ENCODE measurements at places on chromosomes 5 and 9. TPM values are rescaled to one million over a fixed set of nuclear protein-coding genes. Genes with fewer than 3 reads are reported as not detected.

FLT4 gene
- total RNA-seq = 6.6 TPM

BTNL9 gene
- total RNA-seq = 5.3 TPM

STC2 gene
- 6.4 TPM for total RNA-seq

TMEM174 gene
- total RNA-seq = not detected

TIMD4 gene
- 1.9 TPM for total RNA-seq

DNA sequence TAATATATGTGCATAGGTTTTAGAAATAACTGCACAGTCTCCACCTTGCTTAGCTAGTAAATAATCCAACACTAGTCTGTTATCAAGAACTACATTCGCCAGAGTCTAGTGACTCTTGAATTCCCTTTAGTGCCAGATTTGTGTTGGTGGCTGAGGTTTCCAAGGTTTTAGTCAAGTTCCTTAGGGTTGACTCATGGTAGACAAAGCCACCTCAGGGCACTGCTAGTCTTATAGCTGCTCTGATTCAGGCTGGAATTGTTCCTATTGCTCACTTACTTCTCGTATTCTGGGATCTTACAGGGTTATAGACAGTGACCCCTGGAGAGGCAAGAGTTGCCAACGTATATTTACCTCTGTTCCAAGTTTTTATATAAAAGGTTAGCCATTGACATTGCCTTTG is 1369.8 kb upstream of the CDH9 start:
- no peak for DNase-seq

- no peak for DNase-seq
These were observed 96.9 kb downstream of the NNT start for GRCh38 chr5:43699910-43700309.

GRCh38 chr5:43019614-43020398 is 20.3 kb downstream of the ANXA2R start:
- peak; percentile 79 for DNase-seq

- no peak for DNase-seq
These were observed 58.7 kb upstream of the HRH2 start for GRCh38 chr5:175599210-175599609.

DNA sequence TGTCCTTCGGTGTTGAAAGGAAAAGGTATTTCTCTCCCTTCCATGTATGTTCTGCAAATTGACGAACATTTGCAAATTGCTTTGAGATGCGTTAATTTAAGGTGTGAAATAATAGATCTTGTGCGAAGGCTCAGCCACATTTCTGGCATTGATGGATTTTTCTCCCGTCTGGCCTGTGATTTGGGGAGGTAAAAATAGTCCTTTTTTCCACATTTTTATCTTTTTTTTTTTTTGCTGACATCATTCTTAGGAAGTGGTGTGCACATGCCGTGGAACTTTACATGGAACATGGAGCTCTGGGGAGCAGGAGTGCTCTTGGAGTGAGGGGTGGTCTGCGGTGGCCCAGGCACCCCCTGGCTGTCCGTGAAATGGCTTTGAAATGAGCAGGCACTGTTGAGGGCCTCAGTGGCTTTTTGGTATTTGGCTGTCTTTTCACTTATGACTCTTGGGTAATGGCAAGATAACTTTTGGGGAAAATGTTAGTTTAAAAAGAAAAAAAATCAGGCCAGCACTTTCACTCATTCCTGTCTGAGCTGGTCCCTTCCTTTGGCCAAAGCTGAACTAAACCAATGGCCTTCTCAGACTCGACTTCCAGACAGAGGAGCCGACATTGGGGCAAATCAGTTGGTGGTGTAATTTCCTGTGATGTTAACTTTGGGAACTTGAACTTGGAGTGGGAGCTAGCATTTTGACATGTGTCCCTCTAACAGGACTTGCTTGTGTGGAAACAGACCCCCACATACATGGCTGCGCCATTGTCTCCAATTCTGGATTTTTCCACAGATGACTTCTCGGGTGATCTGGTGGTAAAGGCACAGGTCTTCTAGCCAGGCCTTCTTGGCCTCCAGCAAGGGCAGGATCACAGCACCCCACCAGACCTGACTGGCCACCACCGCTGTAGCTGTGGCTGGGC is 4.2 kb downstream of the NEK6 start:
- no peak for DNase-seq

DNA sequence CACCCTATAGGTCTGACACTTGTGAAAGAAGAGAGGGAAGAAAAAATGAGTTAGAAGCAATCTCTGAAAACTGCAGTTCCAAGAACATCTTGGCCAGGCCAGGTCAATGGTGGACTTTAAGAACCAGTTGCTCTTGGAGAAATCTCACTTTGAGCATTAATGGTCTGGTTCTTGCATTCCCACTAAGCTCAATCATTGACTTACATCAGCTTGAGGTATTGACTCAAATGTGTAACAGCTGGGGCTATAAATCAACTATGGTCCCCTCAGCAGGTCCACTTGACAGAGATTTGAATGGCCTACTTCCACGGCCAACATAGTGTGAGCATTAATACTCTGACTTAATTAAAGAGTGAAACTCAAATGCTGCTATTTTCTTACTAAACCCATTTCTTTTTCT is 357.8 kb upstream of the RGMB start:
- DNase-seq = no peak

GRCh38 chr9:81724242-81724889 is 35.0 kb upstream of the TLE1 start:
- peak; percentile 71 for DNase-seq

DNA sequence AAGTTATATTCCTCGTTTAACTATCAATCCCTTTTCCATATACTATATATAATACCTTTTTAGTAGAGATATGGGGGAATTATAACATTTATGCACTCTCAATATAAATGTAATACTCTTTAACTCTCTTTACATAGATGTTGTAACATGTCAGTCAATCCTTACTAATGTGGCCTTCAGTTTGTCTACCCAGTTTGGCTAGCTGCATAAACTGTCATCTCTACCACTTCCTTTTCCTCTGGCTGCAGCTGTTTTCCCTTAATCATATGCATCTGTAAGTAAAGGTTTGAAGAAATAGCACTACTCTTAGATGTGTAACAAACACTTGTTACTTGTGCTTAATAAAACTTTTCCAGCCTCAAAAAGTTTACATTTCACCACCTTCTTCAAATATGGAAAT is 13.4 kb downstream of the ABHD17B start:
- peak; percentile 22 for DNase-seq

GRCh38 chr9:130607640-130608420 is 28.5 kb downstream of the FUBP3 start:
- peak; percentile 70 for DNase-seq

DNA sequence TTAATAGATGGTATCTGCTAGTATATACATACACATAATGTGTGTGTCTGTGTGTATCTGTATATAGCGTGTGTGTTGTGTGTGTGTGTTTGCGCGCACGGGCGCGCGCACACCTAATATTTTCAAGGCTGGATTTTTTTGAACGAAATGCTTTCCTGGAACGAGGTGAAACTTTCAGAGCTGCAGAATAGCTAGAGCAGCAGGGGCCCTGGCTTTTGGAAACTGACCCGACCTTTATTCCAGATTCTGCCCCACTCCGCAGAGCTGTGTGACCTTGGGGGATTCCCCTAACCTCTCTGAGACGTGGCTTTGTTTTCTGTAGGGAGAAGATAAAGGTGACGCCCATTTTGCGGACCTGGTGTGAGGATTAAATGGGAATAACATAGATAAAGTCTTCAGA is 757 bp downstream of the FXN start:
- peak; percentile 35 for DNase-seq

GRCh38 chr5:134041570-134042411 is 37.0 kb upstream of the VDAC1 start:
- DNase-seq = no peak

DNA sequence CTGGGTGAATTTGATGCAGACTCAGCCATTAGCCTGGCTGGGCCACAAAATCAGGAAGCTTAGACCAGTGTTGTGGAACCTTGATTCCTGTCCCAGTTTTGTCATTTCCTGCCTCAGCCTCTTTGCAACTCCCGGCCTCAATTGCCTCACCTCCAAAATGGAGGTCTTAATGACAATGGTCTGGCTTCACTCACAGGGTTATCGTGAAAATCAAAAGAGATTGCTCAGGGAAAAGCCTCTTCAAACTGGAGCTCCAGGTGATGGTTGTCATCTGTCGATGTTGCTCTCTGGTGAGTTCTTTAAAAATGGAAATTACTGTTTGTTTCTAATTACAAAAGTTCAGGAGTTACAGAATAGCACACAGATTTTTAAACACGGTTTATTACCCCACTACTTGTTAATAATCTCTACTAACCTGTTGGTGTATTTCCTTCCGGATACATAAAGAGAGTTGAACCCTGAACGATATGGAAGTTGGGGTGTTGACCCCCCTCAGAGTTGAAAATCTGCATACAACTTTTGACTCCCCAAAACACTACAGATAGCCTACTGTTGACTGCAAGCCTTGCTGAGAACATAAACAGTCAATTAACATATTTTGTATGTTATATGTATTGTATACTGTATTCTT is 109.9 kb upstream of the CPEB4 start:
- DNase-seq = peak; percentile 30

- no peak for DNase-seq
These were observed 325.9 kb upstream of the CYLC2 start for GRCh38 chr9:102669220-102669619.

- no peak for DNase-seq
These were observed 8.3 kb downstream of the ZNF483 start for GRCh38 chr9:111533099-111533790.

- DNase-seq = no peak
These were observed 3.2 kb upstream of the C5orf63 start for GRCh38 chr5:127076315-127077129.

- DNase-seq = no peak
These were observed 12.8 kb downstream of the MTREX start for GRCh38 chr5:55320571-55320970.

GRCh38 chr9:130936285-130937117 is 2.5 kb downstream of the FIBCD1 start:
- peak; percentile 51 for DNase-seq

DNA sequence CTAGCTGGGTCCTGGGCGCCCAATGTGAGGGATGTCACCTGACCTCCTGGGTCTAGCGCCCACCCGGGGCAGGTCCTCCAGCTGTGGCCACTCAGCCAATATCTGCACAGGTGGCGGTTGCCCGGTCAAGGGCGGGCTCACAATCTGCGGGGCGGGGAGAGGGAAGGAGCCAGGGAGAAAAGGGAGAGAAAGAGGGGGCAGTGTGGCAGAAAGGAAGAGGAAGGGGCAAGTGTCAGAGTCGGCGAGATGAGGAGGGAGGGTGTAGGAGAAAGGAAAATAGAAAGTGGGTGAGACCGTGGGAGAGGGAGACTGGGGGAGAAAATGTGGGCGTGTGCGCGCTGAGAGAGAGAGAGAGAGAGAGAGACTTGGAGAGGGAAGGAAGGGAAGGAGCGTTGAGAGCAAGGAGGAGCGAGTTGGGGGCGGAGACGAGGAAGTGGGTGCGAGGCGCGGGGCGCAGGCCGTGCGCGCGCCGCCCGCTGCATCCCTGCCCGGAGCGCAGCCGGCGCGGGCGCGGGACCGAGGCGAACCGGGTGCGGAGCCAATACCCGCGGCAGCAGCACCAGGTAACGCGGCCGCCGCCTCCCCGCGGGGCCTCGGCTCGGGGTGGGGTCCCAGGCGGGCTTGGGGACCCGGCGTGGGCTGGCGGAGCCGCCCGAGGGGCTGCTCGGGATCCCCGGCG is at the start of gene HRH2:
HRH2 (plus strand) TSS at position 479 of the 679 bp plus-strand sequence. CDS start 25,163 bp downstream, outside the sequence.
- DNase-seq = peak; percentile 68

- no peak for DNase-seq
These were observed 19.9 kb upstream of the ANGPTL2 start for GRCh38 chr9:127142291-127142690.

DNA sequence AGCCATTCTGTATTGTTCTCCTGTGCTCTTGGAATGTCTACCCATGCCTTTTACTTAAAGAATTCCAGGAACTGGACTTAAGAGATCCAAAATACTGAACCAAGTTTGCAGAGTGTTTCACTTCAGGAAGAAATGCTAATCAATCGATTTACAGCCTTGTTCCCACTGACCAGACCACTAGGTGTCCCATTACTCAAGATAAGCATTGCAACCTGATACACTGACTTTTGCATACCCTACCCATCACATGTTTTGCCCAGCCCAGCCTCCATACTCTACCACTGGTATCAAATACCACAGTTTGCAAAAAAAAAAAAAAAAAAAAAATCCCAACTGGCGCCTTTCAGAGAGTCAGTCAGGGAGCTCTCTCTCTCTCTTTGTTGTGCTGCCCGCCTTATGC is 550.8 kb downstream of the CDH9 start:
- DNase-seq = no peak

DNA sequence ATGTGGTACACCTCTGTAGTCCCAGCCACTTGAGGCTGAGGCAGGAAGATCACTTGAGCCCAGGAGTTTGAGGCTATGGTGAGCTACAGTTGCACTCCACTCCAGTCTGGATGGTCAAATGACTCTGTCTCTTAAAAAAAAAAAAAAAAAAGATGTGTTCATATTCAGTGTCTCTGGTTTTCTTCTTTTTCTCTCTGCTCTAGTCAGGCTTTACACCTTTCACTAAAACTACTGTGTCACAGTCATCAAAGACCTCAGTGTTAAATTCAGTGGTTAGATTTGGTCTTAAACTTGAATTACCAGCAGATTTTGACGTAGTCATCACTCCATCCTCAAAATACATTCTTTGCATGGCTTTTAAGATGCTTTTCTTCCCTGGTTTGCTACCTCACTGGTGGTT is 28.8 kb downstream of the NAA35 start:
- DNase-seq = no peak

- no peak for DNase-seq
These were observed 26.4 kb upstream of the STC2 start for GRCh38 chr5:173354645-173355044.

- DNase-seq = no peak
These were observed 65.9 kb upstream of the C5orf46 start for GRCh38 chr5:147972076-147972840.

DNA sequence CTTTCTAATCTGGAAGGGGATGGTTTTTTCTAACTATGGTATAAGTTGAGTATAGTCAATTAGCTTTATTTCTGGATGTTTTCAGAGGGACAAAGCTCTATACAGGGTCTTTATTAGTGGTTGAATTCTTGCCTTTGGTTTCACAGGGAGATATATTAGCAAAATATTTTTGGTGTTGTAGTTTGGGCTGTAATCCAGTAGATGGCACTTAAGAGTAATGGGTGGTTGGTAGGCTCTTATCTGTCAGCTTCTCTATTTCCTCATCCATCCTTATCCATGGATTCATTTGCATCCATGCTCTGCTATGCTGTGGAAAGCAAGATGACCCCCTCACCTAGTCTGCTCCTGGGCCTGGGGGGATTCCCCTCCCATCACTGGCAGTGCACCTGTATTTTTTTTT is 363.6 kb upstream of the CYLC2 start:
- no peak for DNase-seq

DNA sequence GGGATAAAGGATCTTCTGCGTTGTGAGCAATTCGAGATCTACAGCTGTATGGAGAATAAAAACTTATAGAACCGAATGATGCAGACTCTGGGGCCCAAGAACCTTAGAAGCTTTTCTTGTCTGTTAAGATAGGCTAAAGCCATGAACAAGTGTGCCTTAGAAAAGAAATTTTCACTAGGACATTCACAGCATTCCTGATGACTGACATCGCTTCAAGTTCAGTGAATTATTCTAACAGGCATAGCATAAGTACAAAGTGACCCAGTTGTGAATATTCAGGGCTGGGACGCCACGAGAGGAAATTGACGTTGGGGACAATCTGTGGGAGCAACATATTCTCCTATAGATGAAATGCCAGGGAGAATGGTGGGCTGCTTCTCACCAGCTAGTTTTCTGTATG is 32.0 kb upstream of the PANK3 start:
- DNase-seq = peak; percentile 13
